ENCODE measurements at places on chromosomes 3 and 15.

GRCh38 chr15:47388299-47388698 lies 329.0 kb upstream of the SEMA6D start:
- no peak for DNase-seq

DNA sequence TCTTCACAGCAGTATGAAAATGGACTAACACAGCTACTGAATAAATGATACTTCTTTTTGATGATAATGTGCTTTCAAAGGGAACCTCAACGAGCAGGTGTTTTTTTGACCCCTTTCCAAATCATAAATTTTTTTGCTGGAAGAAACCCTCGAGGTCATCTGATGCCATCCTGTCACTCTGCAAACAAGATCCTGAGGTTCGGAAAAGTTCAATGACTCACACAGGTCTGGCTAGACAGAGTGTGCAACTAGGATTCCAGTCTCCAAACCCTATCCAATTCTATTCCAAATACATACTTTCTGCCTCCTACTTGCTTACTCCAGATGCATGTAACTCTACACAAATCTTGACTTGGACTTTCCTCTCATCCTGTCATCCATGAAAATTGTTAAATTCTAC lies 124.7 kb downstream of the NEDD4 start:
- DNase-seq: no peak

GRCh38 chr15:101499863-101500713 lies 10.6 kb upstream of the PCSK6 start:
- no peak for DNase-seq

- DNase-seq: no peak
Observed at GRCh38 chr3:177611752-177612334, 414.6 kb upstream of the TBL1XR1 start.

- no peak for DNase-seq
Observed at GRCh38 chr15:62413786-62414185, 248.7 kb upstream of the C2CD4B start.

DNA sequence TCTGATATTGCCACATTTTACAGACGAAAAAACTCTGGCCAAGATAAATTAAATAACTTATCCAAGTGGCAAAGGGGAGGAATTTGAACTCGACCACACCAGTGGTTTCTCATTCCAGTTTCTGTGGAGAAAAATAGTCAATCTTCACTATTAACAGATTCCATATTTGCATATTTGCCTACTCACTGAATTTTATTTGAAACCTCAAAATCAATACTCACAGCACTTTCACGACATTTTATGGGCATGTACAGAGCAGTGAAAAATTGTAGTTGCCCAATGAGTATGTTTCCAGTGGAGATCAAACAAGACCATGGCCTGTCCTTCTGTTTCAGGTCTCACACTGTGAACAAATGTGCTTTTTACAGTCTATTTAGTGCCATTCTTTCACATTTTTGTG lies 374.3 kb downstream of the MAGI1 start:
- no peak for DNase-seq

GRCh38 chr3:18442756-18443664 lies 17.9 kb upstream of the SATB1 start:
- DNase-seq: no peak

DNA sequence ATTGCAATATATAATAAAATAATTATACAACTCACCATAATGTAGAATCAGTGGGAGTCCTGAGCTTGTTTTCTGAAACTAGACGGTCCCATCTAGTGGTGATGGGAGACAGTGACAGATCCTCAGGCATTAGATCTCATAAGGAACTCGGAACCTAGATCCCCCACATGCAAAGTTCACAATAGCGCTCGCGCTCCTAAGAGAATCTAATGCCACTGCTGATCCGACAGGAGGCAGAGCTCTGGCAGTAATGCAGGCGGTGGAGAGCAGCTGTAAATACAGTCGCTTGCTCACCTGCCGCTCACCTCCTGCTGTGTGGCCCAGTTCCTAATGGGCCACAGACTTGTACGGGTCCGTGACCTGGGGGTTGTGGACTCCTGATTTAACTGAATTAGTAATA lies 87.8 kb downstream of the P3H2 start:
- no peak for DNase-seq

DNA sequence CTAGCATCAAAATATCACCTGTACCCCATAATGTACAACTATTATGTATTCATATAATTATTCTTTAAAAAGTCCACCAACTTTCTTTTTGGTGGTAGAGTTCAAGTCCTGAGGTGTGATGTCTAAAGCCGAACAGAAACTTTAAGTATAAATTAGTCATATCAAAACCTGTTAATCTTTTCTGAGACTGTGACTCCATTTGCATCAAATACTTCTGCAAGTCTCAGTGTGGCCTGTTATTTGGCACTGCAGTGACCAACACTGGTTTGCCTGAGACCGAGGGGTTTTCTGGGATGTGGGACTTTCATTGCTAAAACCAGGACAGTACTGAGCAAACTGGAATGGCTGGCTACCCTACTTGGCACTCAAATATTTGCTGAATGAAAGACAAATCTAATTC lies 7.3 kb downstream of the NGLY1 start:
- no peak for DNase-seq

- no peak for DNase-seq
Observed at GRCh38 chr15:51505251-51505650, 117.3 kb downstream of the DMXL2 start.

GRCh38 chr3:72665701-72666446 lies 182.4 kb downstream of the SHQ1 start:
- DNase-seq: peak; percentile 52

DNA sequence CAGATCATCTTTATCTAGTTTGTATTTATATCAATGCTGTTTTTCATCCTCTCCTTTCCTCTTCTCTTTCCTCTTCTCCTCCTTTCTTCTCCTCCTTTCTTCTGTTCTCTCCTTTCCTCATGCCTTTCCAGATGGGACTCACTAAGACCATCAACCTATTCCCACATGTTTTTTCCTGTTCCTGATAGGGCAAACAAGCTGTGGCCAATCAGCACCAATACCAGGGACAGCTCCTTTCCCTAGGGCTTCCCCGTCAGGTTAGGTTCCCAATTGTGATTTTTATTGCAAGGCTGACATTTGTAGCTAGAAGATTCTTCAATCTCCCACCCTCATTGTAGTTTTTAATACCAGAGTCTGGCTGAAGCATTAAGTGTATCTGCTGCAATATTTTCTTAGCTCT lies 76.3 kb upstream of the COL8A1 start:
- DNase-seq: no peak

DNA sequence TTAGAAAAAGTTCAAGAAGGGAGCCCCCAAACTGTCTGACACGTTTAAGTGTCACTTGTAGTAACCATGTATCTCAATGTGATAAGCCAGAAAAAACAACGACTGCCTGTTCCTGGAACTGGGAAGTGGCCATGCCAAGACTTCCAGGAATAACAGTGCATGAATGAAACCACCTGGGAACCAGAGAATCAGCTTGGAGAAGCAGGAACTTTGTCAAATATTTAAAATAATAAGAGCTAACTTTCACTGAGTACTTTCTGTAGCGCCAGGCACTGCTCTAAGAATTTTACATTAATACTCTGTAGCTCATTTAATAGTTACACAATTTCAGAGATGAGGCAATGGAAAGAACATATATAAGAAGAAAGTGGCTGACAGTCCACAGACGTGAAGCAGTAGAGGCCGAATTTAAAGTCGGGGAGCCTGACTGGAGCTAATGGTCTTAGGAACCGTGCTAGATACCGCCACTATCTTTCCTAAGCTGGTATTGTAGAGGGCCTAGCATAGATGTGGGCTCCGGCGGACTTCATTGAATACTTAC lies 876 bp downstream of the PLSCR1 start:
- DNase-seq: no peak

DNA sequence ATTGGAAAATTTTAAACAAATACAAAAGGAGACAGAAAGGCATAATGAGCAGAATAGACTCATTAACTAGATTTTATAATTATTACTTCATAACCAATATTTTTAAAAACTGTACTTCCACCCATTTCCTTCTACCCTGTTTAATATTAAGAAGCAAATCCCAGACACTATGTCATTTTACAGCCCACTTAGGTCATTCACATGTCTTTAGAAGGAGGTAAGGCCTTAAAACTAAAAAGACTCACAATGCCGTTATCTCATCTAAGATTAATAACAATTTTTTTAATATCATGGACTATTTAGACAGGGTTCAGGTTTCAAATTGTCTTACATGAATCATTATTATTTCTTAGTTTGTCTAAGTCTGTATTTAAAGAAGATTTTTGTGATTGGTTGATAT lies 217.2 kb downstream of the NFKBIZ start:
- no peak for DNase-seq

DNA sequence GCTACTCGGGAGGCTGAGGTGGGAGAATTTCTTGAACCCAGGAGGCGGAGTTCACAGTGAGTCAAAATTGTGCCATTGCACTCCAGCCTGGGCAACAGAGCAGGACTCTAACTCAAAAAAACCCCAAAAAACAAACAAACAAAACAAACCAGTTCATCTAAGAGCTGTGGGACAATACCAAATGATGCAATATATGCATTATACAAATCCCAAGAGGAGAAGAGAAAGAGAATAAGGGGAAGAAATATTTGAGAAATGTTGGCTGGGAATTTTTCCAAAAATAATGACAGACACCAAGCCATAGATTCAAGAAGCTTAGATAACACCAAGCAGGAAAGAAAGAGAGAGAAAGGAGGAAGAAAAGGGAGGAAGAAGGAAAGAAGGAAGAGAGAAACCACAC lies 82.5 kb downstream of the KLF13 start:
- no peak for DNase-seq

- no peak for DNase-seq
Observed at GRCh38 chr3:37272741-37273140, 98.4 kb upstream of the LRRFIP2 start.

GRCh38 chr3:72141264-72141663 lies 356.3 kb upstream of the PROK2 start:
- no peak for DNase-seq

GRCh38 chr15:65837301-65838294 lies 31.7 kb upstream of the RAB11A start:
- DNase-seq: no peak

GRCh38 chr3:17840651-17841050 lies 98.2 kb upstream of the TBC1D5 start:
- no peak for DNase-seq

- no peak for DNase-seq
Observed at GRCh38 chr3:21562243-21562642, 188.8 kb downstream of the ZNF385D start.

DNA sequence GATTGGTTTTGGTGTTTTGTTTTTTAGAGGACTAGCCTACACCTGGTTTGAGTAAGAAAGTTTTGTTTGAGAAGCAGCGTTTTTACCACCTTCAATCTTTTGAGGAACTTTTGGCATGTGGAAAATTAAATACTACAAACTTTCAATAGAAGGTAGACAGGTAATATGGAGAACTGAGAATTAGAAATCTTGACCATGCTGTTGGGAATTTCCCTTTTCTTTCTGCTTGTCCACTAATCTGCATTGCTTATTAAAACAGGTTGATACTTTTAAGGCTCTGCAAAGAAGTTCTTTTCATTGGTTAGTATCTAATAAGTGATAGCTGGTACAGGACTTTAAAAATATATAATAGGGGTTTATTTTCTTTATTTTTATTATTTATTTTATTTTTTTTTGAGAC lies 31.9 kb downstream of the UBE2E1 start:
- no peak for DNase-seq

DNA sequence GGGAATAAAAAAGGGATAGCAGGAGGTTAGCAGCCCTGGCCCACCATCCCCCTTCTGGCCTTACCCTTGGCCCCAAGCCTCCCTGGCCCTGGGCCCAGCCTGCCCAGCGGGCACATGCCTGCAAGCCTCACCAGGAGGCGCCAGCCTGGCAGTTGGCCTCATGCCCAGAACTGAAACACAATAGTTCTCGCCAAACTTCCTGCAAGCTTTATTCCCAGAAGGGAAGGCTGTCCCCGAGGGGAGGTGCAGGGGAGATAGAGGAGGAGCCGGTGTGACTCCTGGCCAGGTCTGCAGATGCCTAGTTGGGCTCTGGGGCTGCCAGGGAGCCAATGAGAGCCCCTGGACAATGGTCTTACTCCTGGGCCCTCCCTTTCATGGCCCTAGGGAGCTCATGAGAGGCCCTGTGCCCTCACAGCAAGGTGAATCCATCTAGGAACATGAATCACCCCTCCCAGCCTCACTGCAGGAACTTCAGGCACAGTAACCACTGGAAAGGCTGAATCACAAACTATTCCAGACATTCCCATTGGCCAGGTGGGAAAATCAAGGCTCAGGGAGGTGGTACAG lies 4.0 kb downstream of the CCDC33 start:
- DNase-seq: no peak

DNA sequence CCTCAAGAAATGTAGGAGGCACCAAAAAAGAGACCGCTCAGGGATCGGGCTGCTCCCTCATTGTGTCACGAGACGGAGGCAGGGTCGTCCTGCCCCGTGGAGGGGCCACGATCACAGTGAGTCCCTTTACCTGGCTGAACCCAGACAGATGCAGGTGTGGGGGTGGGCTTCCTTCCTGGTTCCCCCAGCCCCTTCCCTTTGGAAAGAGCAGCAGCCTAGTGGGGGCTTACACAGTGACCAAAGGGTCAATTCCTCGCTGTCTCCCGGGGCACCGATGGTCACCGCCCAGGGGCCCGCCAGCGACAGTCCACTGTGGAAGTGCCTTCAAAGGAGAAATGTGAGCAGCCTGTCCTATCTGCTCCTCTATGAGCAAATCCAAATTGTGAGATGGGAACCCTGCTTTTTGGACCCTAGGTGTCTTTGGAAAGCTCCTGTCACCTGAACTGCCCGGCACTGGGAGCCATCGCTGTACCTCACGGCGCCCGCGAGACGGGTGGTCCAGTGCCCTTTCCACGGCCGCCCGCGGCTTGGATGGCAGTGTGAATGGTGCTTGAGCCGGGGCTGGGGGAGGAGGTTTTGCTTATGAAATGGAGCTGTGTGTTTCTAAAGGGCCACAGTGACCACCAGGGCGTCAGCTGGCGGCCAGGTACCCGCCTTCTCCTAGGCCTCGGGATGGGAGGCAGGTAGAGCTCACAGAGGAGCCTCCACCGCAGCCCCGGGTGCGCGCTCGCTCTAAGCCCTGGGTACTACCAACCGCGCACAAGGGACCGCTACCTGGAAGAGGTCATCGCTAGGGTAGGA lies 155.7 kb downstream of the KLF13 start:
- DNase-seq: no peak

DNA sequence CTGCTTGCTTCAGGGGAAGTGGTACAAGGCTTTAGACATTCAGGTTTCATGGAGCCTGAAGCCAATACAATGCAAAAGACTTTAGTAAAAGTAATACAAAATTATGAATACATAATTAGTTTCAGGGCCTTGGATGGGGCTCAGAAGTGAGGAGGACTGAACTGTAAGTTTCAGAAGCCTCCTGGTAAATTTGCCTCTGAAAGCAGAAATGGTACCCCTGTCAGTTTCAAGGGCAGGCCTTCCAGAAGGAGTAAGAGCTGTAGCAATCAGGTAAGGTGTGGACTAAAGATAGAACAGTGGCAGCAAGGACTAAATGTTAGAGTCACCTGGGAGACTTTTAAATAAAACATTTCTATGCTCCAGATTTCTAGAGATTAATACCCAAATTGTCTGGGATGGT lies 402.5 kb upstream of the GOLIM4 start:
- DNase-seq: no peak

DNA sequence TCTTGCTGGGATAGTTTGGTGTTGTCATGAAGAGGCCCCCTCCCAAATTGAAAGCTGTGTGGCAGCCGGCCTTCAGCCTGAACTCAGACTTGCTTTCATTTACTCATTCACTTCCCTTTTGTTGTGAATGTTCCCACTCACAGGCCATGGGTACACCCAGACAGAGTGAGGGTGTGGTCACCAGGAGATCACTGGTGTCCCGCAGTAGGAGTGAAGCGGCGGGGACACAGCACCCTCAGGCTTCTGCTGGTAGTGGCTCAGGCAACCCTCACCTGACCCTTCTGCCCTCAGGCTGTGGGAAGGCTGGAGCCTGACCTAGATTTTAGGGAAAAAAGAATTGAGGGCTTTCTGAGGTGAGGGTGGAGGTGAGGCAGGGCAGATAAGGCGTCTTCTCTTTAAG lies 244.4 kb downstream of the SOX2 start:
- no peak for DNase-seq

Data from activated CD4-positive, alpha-beta T cell treated with anti-CD3 and anti-CD28 coated beads for 4 hours (primary cell).